ENCODE measurements at places on chromosomes 5 and 9. TPM values are rescaled to one million over a fixed set of nuclear protein-coding genes. Genes with fewer than 3 reads are reported as not detected.

Gene GTF3C4
- total RNA-seq: 15.6 TPM

Gene BRD3
- total RNA-seq: 37.9 TPM

Gene SLIT3
- 0.64 TPM for total RNA-seq

Gene PCDHB11
- not detected for total RNA-seq

Gene ECSCR
- total RNA-seq: 1.1 TPM

Gene IL4
- 4.0 TPM for total RNA-seq

Gene SERF1A
- 5.0 TPM for total RNA-seq

Gene IGFBPL1
- not detected for total RNA-seq

Gene CSF1R
- 0.14 TPM for total RNA-seq

Gene RBM22
- 70.4 TPM for total RNA-seq
